ENCODE measurements at places on chromosomes 12 and 14. TPM values are rescaled to one million over a fixed set of nuclear protein-coding genes. Genes with fewer than 3 reads are reported as not detected.

- H3K27me3 ChIP-seq = no peaks in the 10 kb centered on the region
- no peaks in the 10 kb centered on the region for H3K4me1 ChIP-seq
- H3K36me3 ChIP-seq = no peaks in the 10 kb centered on the region
- no peak for DNase-seq
Observed at GRCh38 chr14:33254861-33255395, 316.2 kb downstream of the NPAS3 start.

DNA sequence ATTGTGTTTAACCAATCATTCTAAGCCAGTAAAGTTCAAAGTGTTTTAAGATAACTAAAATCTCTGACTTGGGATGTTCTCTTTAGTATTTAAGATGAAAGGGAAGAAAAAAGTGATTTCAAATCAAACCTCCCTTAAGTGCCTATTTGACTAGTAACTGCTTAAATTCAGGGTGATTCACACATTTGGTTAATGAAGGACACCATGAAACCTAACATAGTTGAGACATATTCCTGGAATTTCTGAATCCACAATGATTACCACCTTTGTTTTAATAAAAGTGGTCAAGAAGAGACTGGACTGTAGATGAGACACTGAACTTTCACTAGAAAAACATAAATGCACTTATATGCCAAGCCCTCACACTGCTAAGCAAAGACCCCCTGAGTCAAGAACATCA lies 138.7 kb downstream of the MED13L start:
- no peaks in the 10 kb centered on the region for H3K36me3 ChIP-seq
- H3K27ac ChIP-seq = no peak overlapping the region
- no peaks in the 10 kb centered on the region for H3K27me3 ChIP-seq

Gene SIX4
- not detected for total RNA-seq

- no peaks in the 10 kb centered on the region for H3K36me3 ChIP-seq
- DNase-seq = no peak
- H3K4me3 ChIP-seq = no peak overlapping the region
- no peak overlapping the region for H3K27ac ChIP-seq
- no peaks in the 10 kb centered on the region for H3K4me1 ChIP-seq
- no peaks in the 10 kb centered on the region for H3K27me3 ChIP-seq
Observed at GRCh38 chr14:61608245-61609165, 86.8 kb upstream of the HIF1A start.

DNA sequence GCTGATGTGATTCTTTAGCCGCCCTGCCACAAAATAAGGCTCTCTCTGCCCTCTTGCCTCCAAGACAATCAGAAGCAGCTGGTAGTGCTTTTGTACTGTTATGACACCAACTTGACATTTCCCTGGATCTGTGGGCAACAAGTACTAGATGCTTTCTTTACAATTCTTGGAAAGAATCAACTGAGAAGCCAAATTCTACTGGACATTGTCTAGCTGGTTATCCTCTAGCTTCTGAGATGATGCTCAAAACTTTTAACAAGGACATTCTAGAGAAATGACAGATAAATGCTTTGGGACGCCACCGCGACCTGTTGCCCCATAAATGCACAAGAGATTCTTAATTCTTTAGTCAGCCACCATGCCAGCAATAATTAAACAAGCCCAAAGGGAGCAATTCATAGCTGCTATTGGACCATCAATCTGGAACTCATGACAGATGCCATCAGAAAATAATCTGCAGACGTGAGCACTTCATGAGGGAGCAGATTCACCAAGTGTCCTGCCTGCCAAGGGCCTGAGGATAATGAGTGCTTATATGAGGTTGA lies 22.8 kb downstream of the FMNL3 start:
- DNase-seq = no peak
- H3K27ac ChIP-seq = no peak overlapping the region
- no peaks in the 10 kb centered on the region for H3K36me3 ChIP-seq
- no peaks in the 10 kb centered on the region for H3K4me1 ChIP-seq

GRCh38 chr12:78324234-78324633 lies 493.5 kb downstream of the NAV3 start:
- H3K4me3 ChIP-seq = no peak overlapping the region
- no peak overlapping the region for H3K27ac ChIP-seq
- no peaks in the 10 kb centered on the region for H3K36me3 ChIP-seq
- no peaks in the 10 kb centered on the region for H3K4me1 ChIP-seq
- H3K27me3 ChIP-seq = no peaks in the 10 kb centered on the region

Gene ADAM21
- not detected for total RNA-seq

DNA sequence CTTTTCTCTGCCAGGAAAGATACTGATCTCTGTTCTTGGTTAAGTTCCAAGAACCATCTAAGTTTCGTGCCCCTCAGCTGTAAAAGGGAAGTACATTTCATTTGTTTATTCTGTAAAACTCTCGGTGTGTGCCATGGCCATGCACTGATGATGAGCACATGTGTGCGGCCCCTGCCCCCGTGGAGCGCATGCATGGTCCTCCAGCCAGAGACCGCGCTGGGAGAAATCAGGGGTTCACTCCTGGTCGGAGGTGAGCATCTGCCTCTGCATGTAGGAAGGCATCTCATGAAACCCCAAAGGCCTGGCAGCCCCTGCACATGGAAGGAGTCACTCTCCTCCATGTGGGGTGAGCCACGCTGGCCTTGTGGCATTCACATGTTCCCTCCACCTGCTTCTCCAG lies 102.5 kb upstream of the RTL1 start:
- no peak overlapping the region for H3K4me3 ChIP-seq
- no peaks in the 10 kb centered on the region for H3K27me3 ChIP-seq
- H3K36me3 ChIP-seq = no peaks in the 10 kb centered on the region
- H3K4me1 ChIP-seq = no peaks in the 10 kb centered on the region

DNA sequence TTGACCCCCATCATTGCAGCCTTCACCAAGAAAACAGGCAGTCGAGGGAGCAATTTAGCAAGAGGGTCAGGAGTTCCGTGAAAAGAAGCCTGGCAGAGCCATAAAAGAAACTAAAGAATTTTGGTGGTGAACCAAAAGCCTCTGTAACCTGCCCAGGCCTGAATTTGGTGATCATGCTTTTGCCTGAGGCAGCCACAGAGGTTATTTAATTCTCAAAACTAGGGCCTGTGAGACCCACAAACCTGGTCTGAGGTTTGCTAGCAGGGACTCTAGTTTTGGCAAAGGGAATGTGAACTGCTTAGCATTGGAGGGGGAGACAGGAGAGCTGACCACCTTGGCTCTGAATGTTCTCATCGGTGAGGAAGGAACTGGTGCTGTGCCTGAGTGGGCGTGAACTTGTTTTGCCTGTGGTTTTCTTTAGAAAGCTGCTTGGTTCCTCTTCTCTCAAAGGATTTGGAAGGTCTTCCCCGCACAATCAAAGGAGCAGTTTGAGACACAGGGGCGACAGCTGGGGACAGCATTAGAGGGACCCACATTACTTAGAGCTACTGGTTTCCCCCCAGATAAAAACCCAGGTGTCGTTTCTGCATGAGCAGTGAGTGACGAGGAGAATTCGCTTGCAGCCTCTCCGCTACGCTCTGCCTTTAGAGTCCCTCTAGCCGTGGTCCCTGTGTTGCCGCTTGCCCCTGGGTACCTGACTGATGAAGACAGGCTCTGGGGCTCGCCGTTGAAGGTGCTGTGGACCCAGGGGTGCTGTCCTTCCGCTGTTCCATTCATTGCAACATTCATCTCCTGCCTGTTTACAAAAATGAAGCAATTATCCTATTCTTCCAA lies 12.6 kb upstream of the WNT5B start:
- no peak overlapping the region for H3K27ac ChIP-seq
- no peak overlapping the region for H3K4me3 ChIP-seq
- no peaks in the 10 kb centered on the region for H3K4me1 ChIP-seq
- no peak for DNase-seq
- H3K36me3 ChIP-seq = no peaks in the 10 kb centered on the region

DNA sequence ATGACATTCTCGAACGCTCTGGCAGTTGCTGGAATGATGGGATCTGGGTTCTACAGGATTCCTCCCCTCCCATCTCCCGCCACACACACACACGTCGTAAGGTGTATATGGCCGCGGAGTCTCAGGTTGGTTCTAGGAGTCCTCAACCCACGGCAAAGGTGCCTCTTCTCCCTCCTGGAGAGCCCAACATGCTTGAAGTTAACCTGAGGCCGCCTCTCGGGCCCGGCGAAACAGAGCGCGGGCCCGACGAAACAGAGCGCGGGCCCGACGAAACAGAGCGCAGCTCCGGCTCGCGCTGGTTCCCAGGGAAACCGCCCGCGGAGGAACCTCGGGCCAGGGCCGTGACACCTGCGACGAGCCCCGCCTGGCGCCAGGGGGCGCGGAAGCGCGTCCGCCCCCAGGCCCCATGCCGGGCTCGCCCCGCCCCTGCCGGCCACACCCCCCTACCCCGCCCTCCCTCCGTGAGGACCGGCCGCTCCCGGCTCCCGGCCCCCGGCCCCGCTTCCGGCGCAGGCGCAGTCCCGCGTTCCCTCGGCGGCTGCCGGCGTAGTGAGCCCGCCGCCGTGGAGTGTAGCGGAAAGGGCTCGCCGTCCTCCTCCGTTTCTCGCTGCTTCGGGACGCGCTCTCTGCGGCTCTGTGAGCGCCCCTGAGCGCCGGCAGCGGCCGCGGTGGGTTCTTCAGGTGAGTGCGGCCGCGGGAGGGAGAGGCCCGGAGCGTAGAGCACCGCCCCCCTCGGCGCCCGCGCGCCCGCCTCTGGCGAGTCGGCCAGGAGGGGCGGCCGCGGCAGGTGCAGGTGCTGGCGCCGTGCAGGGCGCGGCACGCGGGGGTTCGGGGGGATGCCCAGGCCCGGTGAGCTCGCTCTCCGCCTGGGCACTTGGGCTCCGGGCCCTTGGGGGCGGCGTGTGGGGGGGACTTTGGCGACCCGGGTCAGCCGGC lies at the start of gene RAB3IP:
Gene RAB3IP (plus strand): TSS at position 510 of the 936 bp plus-strand sequence. CDS start 16,549 bp downstream, outside the sequence.
- no peaks in the 10 kb centered on the region for H3K36me3 ChIP-seq
- H3K4me3 ChIP-seq = peak within 1 kb of the TSS; percentile 82

Gene POTEM
- not detected for total RNA-seq

Gene LARP4
- 22.1 TPM for total RNA-seq

- DNase-seq = no peak
- H3K36me3 ChIP-seq = no peaks in the 10 kb centered on the region
- H3K4me3 ChIP-seq = no peak overlapping the region
- H3K4me1 ChIP-seq = no peaks in the 10 kb centered on the region
- H3K27me3 ChIP-seq = no peaks in the 10 kb centered on the region
Observed at GRCh38 chr14:64800000-64800399, 79.7 kb downstream of the SPTB start.

Measured in naive thymus-derived CD4-positive, alpha-beta T cell (primary cell).